Liver (tissue), 10 donors: ENCODE measurements at places on chromosomes 13 and 19.

GRCh38 chr19:30755581-30755980 lies 383.4 kb downstream of the ZNF536 start:
- no peaks in the 10 kb centered on the region for H3K4me1 ChIP-seq
- DNase-seq = no peak
- H3K27me3 ChIP-seq = no peaks in the 10 kb centered on the region
- no peak overlapping the region for H3K27ac ChIP-seq
- no peaks in the 10 kb centered on the region for H3K36me3 ChIP-seq

GRCh38 chr13:86976521-86977324 lies 694.4 kb upstream of the SLITRK5 start:
- no peaks in the 10 kb centered on the region for H3K36me3 ChIP-seq
- DNase-seq = no peak
- H3K27ac ChIP-seq = no peak overlapping the region
- no peaks in the 10 kb centered on the region for H3K4me1 ChIP-seq

- peaks cover 32% of the 10 kb centered on the region for H3K36me3 ChIP-seq
- peak overlapping the region; percentile 46 for H3K4me3 ChIP-seq
- H3K27ac ChIP-seq = peak overlapping the region; percentile 29
- no peak for DNase-seq
- no peaks in the 10 kb centered on the region for H3K27me3 ChIP-seq
- peaks cover 7% of the 10 kb centered on the region for H3K4me1 ChIP-seq
Measured at GRCh38 chr19:57282011-57282643, 1.8 kb downstream of the ZNF460 start.

GRCh38 chr19:29259153-29259552 lies 46.2 kb upstream of the UQCRFS1 start:
- no peak for DNase-seq
- H3K27ac ChIP-seq = no peak overlapping the region
- no peak overlapping the region for H3K4me3 ChIP-seq
- H3K27me3 ChIP-seq = no peaks in the 10 kb centered on the region

DNA sequence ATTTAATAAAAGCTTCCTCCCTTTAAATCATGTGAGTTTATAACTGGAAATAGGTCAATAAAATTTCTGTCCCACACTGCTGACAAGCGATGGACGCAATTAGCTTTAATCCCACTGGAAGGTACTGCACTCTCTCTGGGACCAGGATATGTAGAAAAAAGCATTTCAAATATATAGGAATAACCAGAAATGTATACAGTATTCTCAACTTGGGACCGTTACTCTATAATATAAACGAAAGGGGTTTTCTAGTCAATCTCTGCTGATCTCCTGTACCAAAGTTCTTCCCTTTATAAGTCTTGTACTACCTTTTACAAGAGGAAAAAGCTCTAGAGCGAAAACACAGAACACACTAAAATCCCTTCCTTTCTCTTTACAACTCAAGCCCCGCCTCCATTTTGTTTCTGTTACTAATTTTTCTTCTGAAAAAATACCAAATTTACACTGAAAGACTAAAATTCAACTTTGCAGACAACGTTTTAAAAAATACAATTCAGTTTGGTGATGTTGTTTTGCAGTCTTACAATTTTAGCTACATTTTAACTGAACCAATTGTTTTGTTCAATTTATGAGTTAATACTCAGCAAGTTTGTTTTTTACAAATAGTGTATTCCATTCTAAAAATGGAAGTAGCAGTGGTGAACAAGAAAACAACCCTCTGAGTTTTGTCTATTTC lies 1.7 kb upstream of the USPL1 start:
- no peaks in the 10 kb centered on the region for H3K27me3 ChIP-seq
- peaks cover 2% of the 10 kb centered on the region for H3K4me1 ChIP-seq
- H3K4me3 ChIP-seq = peak overlapping the region; percentile 81
- no peaks in the 10 kb centered on the region for H3K36me3 ChIP-seq
- no peak for DNase-seq
- peak overlapping the region; percentile 100 for H3K27ac ChIP-seq

GRCh38 chr19:8074501-8074900 lies 21.9 kb downstream of the CCL25 start:
- H3K4me1 ChIP-seq = no peaks in the 10 kb centered on the region
- no peaks in the 10 kb centered on the region for H3K27me3 ChIP-seq
- no peak overlapping the region for H3K4me3 ChIP-seq
- H3K27ac ChIP-seq = no peak overlapping the region
- no peaks in the 10 kb centered on the region for H3K36me3 ChIP-seq
- no peak for DNase-seq

DNA sequence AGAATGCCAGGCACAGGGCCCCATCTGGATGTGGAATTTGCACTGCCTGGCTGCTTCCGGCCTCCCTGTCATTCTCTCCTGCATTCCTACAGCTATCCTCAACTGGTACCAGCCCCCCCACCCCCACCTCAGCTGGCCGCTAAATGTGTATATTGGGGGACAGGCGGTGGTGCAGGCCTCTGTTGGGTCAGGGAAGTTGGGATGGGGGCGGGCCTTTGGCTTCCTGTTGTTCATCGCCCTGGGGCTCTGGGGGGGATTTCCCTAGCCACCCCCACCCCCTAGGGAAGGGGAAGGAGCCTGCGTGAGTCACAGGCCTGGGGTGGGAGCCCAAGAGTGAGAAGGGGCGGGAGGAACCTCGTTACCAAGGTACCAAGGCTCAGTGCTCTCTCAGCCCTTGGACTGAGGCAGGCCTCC lies 10.6 kb downstream of the POU2F2 start:
- H3K27me3 ChIP-seq = no peaks in the 10 kb centered on the region
- no peak for DNase-seq
- no peaks in the 10 kb centered on the region for H3K4me1 ChIP-seq
- H3K36me3 ChIP-seq = no peaks in the 10 kb centered on the region
- no peak overlapping the region for H3K27ac ChIP-seq

GRCh38 chr19:17090583-17090982 lies 15.0 kb downstream of the MYO9B start:
- H3K27me3 ChIP-seq = no peaks in the 10 kb centered on the region
- H3K27ac ChIP-seq = peak overlapping the region; percentile 9
- H3K4me3 ChIP-seq = no peak overlapping the region
- H3K36me3 ChIP-seq = peaks cover 2% of the 10 kb centered on the region
- H3K4me1 ChIP-seq = peaks cover 3% of the 10 kb centered on the region
- no peak for DNase-seq

GRCh38 chr19:38736413-38737280 lies 7.6 kb downstream of the CAPN12 start:
- peak overlapping the region; percentile 62 for H3K27ac ChIP-seq
- H3K4me1 ChIP-seq = peaks cover 16% of the 10 kb centered on the region
- H3K27me3 ChIP-seq = no peaks in the 10 kb centered on the region
- peak; percentile 76 for DNase-seq
- peak overlapping the region; percentile 42 for H3K4me3 ChIP-seq
- H3K36me3 ChIP-seq = no peaks in the 10 kb centered on the region

DNA sequence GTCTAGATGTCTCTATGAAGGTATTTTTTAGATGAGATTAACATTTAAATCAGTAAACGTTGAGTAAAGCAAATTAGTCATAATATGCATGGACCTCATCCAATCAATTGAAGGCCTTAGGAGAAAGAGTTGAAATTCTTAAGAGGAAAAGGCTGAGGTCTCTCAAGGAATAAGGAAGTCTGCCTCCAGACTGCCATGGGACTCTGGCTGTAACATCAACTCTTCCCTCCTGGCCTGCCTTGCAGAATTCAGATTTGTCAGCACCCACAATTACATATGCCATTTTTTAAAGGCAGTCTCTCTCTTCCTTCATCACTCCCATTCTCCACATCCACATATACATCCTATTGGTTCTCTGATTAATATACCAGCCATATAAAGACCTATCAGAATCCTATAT lies 28.8 kb upstream of the INTS6 start:
- no peak overlapping the region for H3K4me3 ChIP-seq
- H3K27me3 ChIP-seq = no peaks in the 10 kb centered on the region
- H3K27ac ChIP-seq = no peak overlapping the region

DNA sequence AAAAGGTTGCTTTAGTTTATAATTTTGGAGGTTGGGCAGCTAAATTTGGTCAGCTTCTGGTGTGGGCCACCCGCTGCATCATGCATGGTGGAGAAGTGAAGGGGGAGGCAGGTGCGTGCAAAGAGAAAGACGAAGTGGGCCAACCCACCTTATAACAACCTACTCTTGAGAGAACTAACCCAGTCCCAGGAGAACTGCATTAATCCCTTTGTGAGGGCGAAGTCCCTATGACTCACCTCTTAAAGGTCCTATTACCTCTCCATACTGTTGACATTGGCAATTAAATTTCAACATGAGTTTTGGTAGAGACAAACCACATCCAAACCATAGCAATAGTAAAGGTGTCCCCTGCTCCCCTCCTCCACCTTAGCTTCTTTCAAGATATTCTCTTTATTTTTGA lies 7.7 kb upstream of the FGF9 start:
- no peaks in the 10 kb centered on the region for H3K4me1 ChIP-seq
- no peaks in the 10 kb centered on the region for H3K36me3 ChIP-seq
- no peak for DNase-seq
- no peak overlapping the region for H3K27ac ChIP-seq

- H3K4me1 ChIP-seq = peaks cover 1% of the 10 kb centered on the region
- no peaks in the 10 kb centered on the region for H3K27me3 ChIP-seq
- DNase-seq = peak; percentile 68
- H3K4me3 ChIP-seq = peak overlapping the region; percentile 88
Measured at GRCh38 chr13:99605420-99606323, 104.4 kb downstream of the TM9SF2 start.
